ENCODE measurements at places on chromosomes 2 and 18. TPM values are rescaled to one million over a fixed set of nuclear protein-coding genes. Genes with fewer than 3 reads are reported as not detected.

MEP1B gene
- not detected for total RNA-seq

SCN9A gene
- 3.8 TPM for total RNA-seq

DNA sequence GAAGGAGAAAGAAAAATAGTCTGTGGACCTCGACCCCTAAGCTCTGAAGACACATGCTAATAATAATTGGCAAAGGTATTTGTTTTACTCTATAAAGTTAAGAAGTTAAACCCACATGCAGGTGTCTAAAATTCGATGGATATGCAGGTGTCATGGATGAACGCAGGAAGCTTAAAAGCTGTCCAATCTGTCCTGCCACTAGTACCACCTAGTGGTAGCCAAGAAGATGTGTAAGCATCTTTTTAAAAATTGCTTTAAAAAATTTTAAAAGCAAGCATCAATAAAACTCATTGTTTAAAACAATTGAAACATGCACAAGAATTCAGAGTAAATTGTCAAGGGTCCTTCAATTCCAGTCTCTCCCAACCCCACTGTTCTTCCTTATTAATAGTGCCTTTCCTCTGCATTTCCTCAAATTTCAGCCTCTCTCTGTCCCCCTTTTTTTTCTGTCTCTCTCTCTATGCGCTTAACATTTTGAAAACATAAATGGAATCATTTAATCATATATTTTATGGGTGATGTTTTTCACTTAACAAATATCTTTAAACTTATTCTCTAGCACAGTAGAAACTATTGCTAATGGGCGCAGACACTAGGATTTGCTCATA, 30.6 kb upstream of the PPP3R1 start:
- H3K4me3 ChIP-seq, result no peak overlapping the region
- peaks cover 7% of the 10 kb centered on the region for H3K4me1 ChIP-seq
- no peaks in the 10 kb centered on the region for H3K27me3 ChIP-seq
- H3K27ac ChIP-seq, result no peak overlapping the region
- no peak for DNase-seq

PTH2R gene
- total RNA-seq, result not detected

DNA sequence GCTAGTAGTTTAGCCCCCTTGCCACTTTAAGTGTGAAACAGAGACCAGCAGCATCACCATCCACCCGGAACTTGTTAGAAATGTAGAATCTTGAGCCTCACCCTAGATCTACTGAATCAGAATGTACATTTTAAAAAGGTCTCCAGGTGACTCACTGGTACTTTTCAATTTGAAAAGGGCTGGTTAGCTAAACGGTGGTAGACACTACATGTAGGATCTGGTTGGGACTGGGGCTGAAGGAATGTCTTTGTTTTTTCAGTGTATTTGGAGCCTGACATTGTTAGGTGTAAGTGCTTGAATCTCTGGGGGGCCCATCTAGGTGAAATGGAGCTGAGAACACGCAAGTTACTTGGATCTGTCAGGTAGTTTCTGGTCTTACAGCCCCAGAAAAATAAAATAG, 44.0 kb upstream of the XPO1 start:
- H3K4me3 ChIP-seq, result no peak overlapping the region
- H3K27ac ChIP-seq, result no peak overlapping the region
- no peaks in the 10 kb centered on the region for H3K27me3 ChIP-seq
- no peaks in the 10 kb centered on the region for H3K4me1 ChIP-seq
- DNase-seq, result no peak
- no peaks in the 10 kb centered on the region for H3K36me3 ChIP-seq
